ENCODE measurements at places on chromosomes 1 and 21.

DNA sequence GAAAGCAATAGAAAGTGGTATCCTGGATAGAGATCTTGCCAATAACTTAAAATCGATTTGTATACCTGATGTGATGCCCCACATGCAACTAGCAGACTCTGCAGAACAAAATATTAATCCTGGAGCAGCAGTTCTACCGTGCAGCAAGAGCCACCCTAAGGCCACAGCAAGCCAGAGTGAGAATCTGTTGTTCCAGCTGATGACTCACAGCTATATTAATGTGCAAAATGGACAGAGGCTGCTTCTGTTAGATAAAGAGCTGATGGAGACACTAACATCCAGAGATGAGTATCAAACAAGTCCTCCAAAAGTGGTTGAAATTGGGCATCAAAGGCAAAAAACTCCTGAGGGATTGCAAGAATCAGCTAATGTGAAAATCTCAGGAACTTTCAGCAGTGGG lies 127.8 kb downstream of the MACF1 start:
- no peak for DNase-seq

- DNase-seq = no peak
Measured at GRCh38 chr1:159429074-159429861, 2.7 kb upstream of the OR10J4 start.

- no peak for DNase-seq
Measured at GRCh38 chr1:41950820-41951219, 32.1 kb upstream of the HIVEP3 start.

GRCh38 chr1:30900931-30901560 lies 7.5 kb downstream of the SDC3 start:
- no peak for DNase-seq

GRCh38 chr1:175114996-175115395 lies 47.4 kb downstream of the TNN start:
- no peak for DNase-seq

- no peak for DNase-seq
Measured at GRCh38 chr1:232172563-232172962, 457.4 kb downstream of the SIPA1L2 start.

GRCh38 chr21:41973427-41973831 lies 19.6 kb upstream of the C2CD2 start:
- DNase-seq = no peak
